ENCODE measurements at places on chromosomes 2 and 18.

- DNase-seq: peak; percentile 45
Observed at GRCh38 chr2:25844089-25844488, 34.2 kb downstream of the ASXL2 start.

GRCh38 chr2:45047301-45047700 lies 38.0 kb upstream of the SIX2 start:
- no peak for DNase-seq

DNA sequence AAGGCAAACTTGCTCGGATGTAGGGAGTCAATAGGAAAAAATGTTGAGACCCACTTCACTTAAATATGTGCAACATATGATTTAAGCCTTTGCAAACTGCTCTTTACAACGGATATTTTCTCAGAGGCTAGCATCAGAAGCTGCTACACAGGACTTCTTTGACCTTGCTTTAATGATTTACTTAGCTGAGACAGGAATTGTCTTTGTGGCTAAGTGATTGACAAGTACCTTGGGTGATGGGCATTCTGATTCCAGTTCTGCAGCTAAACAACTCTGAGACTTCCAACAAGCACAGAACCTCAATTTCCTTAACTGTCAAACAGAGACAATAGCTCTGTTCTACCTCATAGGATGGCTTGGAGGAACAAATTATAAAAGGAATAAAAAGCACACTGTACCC lies 150.2 kb downstream of the NCKAP5 start:
- no peak for DNase-seq

GRCh38 chr2:207251573-207252192 lies 85.9 kb upstream of the KLF7 start:
- peak; percentile 57 for DNase-seq

- no peak for DNase-seq
Observed at GRCh38 chr2:71477231-71477691, 23.9 kb downstream of the DYSF start.

DNA sequence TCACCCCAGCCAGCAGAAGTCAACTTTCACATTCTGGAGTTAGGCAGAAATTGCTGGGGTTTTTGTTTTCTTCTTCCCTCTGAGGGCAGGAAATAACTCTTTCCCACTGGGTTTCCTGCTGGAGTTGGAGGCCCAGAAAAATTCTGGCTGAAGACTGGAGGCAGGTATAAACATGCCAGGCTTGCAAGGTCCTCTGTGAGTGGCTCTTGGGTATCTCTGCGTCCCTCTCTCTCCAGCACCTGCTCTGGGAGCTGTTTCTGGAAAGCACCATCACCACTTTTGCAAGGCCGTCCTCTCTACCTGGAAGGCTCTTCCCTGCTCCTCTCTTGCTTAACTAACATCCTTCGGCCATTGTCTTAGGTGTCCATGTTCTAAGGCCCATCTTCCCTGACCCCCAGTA lies 91.0 kb downstream of the MCFD2 start:
- DNase-seq: no peak

DNA sequence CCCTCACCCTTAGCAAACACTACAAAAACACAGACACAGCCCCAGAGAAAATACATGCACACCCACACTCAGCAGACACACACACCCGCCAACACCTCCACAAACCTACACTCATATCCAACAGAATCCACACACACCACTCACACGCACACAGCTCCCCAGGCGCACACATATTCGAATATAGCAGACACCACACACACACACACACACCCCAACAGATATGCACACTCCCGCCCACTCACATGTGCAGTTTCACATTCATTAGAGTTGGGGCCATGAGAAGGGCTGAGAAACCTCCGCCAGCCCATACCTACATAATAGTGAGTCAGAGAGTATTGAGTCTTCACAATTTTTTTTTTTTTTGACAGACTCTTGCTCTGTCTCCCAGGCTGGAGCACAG lies 29.4 kb upstream of the NOTO start:
- DNase-seq: peak; percentile 42

- no peak for DNase-seq
Observed at GRCh38 chr2:166184789-166185188, 57.0 kb upstream of the SCN1A start.
